Fibroblast of lung (primary cell): ENCODE measurements at places on chromosomes 16 and 17. TPM values are rescaled to one million over a fixed set of nuclear protein-coding genes. Genes with fewer than 3 reads are reported as not detected.

GRCh38 chr17:1186923-1187771, 7.4 kb upstream of the ABR start:
- peak; percentile 80 for DNase-seq

GRCh38 chr16:2511128-2511800, 2.5 kb upstream of the ATP6V0C start:
- DNase-seq, result peak; percentile 70

Gene SMIM36
- not detected in 2 replicates for total RNA-seq

- DNase-seq, result no peak
Measured at GRCh38 chr16:82044585-82044911, 9.5 kb downstream of the HSD17B2 start.

DNA sequence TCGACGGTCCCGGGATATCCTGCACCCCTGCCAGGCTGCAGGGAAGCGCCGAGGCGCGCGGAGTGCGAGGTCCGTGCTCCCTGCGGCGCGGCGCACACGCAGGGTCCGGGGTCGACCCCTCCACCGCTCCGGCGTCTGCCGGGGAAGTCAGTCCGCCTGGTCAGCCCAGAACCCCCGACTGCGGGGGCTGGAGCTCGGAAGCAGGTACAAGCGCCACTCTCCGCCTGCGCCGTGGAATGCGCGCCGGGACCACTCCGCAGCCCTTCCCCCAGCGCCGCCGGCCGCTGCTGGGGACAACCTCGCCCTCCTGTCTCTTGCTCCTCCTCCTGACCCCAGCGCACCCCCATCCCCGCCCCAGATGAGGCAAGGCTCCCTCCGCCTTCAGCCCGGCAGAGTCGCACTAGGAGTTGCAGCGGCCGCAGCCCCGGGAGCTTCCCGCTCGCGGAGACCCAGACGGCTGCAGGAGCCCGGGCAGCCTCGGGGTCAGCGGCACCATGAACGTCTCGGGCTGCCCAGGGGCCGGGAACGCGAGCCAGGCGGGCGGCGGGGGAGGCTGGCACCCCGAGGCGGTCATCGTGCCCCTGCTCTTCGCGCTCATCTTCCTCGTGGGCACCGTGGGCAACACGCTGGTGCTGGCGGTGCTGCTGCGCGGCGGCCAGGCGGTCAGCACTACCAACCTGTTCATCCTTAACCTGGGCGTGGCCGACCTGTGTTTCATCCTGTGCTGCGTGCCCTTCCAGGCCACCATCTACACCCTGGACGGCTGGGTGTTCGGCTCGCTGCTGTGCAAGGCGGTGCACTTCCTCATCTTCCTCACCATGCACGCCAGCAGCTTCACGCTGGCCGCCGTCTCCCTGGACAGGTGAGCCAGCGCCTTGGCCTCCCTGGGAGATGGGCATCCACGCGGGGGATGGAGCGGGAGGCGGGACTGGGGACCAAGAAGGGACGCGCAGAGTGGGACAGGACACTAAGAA, at the start of gene GALR2:
GALR2 (plus strand) TSS at position 392 of the 974 bp plus-strand sequence; CDS start at position 495, 103 bp downstream.
- no peak for DNase-seq

DNA sequence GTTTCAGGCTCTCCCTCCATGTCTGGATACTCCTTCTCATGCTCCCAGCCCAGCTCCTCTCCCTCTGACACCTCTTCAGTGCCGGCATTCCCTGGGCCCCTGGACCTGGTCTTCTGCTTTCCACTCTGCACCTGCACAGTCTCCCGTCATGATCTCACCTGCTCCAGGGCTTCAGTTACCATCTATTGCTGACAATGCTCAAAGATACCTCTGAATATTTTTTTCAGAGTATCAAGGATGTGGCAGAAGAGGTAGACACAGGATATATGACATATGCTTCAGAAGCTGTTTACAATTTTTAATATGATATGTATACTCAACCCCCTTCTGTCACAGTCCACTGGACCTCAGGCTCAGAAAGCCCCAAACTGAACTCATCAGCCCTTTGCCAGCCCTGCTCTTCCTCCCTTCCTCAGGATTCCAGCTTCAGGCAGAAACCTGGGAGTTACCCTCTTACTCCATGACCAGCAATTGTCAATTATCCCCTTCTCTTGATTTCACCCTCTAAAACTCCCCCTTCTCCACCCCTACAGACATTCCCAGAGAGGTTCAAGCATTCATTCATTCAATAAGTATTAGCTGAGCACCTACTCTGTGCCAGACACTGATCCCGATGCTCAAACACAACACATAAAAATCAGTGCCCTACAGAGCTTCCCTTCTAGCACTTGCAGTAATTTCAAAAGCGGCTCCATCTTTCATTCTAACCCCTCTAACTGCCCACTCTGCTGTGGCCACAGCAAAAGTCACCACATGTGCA, 7.8 kb upstream of the MLLT6 start:
- no peak for DNase-seq
